RPMI7951 (cell line): ENCODE measurements at places on chromosomes 5 and 9.

- DNase-seq, result no peak
These were observed 289.6 kb downstream of the GLIS3 start for GRCh38 chr9:4010309-4010708.

DNA sequence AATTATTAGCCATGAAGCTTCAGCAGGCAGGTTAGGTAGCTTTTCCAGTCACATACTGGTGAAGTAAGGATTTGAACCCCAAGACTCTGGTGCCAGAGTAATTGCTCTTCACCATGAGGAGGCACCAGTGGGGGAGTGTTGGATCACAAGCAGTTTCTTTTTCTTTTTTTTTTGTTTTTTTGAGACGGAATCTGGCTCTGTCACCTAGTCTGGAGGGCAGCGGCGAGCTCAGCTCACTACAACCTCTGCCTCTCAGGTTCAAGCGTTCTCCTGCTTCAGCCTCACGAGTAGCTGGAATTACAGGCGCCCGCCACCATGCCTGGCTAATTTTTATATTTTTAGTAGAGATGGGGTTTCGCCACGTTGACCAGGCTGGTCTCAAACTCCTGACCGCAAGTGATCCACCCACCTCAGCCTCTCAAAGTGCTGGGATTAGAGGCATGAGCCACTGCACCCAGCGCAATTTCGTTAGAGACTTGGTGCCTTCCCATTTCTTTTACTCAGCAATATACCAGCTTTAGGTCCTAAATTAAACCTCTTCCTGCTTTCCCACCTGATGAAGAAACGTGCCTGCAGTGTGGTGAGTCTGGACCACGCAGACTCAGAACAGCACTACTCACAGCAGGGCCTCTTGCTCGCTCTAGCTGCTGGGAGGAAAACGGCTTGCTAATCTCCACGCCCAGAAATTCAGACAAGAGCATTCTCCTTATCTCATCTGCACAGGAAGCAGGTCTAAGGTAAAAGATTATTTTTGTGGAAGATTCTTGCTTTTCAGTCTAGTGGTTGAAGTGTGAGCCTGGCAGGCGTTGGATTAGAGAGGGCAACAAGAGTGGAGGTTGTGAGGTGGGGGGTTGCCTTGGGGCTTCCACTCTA lies at the start of gene S100Z:
Gene S100Z, plus strand, starts transcription at position 596 of the 873 bp plus-strand sequence. CDS start 25,346 bp downstream, outside the sequence.
- DNase-seq, result no peak

DNA sequence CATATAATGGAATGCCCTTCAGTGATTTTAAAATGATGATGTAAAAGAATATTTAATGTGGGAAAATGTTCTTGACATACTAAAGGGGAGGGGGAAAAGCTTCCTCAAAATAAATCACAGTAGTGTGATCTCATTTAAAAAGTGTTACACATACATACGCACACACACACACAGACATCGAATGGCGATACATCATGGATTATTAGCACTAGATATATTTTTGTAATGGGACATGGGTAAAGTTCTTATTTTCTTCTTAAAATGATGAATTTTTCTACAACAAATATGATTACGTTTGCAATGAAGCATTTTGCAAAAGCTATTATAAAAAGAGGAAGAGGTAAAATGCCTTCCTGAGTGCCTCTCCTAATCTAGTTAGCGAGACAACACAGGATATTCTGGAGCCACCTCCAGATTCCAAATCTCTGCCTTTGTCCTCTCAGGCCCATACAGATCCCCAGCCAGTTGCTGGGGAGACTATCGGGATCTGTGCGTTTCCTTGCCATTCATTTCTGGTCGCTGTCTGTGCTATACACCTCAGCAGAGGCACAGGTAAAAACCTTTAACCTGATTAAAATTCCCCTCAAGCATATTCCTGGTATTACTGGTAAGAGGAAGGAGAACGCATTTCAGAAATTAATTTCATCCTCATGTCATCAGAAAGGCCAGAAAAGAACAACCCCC lies 69.6 kb downstream of the SLC28A3 start:
- DNase-seq, result no peak

GRCh38 chr9:122961139-122961538 lies 20.3 kb downstream of the RABGAP1 start:
- no peak for DNase-seq

DNA sequence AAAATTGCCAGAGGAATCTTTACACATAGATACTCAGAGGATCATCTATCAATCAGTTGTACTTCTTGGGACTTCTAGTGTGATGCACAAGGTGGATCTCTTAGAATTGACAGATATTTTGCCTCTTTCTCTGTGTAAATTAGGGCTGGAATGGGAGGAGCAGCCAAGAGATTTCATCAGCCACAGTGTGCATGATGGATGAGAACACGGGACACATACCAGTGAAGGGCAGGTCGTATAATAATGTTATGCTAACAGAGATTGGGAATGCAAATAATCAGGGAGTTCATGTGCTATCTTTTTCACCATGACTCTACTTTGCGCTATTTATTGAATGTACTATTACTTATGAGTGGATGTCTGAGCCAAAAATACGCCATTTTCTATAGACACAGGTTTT lies 43.3 kb upstream of the ISOC1 start:
- no peak for DNase-seq

DNA sequence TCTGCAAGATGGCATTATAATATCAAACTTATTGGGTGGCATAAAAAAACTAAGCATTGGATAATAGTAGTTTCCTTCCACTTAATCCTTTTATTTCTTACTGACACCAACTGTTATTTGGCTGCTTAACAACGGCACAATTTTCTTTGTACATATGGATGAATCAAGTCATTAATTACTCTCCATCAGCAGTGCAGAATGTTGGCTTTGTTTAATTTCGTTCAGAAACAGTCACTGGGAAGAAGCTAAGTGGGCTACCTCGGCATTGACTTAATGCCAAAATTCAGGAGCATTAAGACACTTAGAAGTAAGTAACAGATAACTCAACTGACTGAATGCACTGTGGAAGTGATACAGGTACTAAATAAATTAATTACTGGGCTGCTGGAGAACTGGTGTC lies 460.4 kb downstream of the CTNND2 start:
- DNase-seq, result no peak

DNA sequence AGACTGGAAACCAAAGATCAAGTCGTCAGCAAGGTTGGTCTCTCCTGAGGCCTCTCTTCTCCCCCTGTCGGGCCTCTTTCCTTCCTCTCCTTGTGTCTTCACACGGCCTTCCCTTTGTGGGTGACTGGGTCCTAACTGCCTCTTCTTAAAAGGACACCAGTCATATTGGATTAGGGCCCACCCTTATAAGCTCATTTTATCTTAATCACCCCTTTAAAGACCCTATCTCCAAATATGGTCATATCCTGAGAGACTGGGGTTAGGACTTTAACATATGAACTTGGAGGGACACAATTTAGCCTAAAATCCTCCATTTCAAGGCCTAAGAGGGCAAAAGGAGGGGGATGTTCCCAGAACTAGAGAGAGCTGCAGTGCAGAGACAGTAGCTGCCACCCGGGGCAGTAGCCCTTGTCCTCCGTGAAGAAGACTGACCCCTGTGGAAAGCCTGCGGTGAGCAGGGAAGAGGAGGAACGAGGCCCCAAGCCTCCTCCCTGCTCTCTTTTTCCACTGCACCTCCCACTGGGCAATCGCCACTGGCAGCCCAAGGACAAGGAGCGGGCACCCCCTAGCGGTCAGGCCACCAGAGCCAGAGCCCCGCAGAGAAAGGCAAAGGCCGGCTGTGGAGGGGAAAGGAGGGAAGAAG lies 34.9 kb downstream of the CFAP90 start:
- DNase-seq, result peak; percentile 60

DNA sequence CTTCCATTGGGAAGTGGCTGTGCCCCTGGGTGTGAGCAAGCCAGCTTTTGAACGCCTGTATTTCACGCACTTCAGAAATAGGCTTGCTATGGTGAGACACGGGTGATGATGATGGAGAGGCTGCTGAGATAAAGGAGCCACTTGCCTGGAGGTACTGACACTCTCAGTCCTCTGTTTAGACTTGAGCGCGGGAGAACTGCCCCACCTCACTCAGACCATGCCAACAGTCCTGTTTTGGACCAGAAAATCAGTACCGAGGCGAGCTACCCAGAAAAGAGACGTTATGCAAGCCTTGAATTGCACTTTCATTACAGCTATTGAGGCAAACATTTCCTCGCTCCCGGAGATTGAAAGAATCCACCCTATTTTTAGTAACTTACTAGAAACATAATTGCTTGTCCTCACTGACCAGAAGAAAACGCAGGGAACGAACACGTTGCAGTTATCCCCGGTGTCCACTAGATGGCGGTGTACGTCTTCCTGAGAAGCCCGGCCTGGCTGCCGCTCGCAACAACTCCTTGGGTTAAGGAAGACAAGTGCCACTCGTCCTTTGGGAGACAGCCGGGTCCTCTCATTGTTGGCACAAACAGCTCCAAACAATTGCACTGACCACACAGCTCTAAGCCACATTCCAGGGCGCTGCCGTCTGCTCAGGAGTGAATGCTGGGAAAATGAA lies 142.4 kb downstream of the PSAT1 start:
- peak; percentile 71 for DNase-seq

- no peak for DNase-seq
These were observed 10.9 kb upstream of the TMEM161B start for GRCh38 chr5:88279584-88279983.
